ENCODE measurements at places on chromosomes 12 and 14.

GRCh38 chr12:70644861-70645260, 7.6 kb upstream of the PTPRB start:
- no peak for DNase-seq

DNA sequence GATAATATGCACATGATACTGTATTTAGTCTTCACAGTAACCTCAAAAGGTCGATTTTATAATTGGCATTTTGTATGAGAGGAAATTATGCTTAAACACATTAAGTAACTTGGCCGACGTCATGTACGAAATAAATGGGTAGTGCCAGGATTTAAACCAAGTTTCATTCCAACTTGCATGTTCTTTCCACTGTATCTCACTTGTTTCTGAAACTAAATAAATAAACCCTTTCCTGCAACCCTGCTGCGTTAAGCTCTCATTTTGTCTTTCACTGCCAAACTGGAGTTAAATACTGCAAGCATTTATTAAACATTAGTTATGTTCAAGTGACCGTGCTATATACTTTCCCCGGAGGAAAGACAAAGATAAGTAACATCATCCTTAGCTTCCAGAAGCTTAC, 293.9 kb upstream of the PRKD1 start:
- DNase-seq, result no peak

- no peak for DNase-seq
Observed at GRCh38 chr14:64369201-64369600, 19.0 kb upstream of the MTHFD1 start.

DNA sequence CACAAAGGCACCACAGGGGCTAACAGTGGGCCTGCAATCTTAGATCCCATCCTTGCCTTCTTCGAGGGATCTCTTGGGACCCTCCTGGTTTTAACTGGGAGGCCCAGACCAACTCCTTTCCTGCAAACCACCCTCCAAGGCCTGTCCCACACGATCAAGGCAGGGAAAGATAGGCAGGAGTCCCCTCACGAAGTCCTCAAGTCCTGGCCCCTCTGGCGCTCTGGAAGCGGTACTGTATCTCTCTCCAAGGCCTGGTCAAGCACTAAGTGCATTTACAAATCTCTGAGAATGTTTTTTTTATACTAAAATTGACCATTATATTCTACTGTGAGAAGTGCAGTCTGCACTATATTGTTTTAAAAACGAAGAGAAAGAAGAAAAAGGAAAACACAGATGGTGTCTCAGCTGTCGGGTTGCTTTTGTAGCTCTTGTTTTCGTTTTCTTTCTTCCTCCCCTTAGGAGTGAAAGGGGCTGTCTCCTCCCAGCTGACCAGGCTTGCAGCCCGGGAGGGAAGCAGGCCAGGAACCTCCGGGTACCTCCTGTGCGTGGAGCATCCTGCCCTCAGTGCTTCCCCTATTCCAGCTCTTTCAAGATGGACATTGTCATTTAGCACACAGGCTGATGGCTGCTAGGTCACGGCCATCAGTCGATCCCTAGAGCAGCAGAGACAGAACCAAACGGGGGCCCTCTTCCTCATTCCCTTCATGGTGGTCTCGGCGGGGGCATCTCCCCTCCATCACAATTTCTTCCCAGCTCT, 56.7 kb downstream of the FAM222A start:
- DNase-seq, result no peak

DNA sequence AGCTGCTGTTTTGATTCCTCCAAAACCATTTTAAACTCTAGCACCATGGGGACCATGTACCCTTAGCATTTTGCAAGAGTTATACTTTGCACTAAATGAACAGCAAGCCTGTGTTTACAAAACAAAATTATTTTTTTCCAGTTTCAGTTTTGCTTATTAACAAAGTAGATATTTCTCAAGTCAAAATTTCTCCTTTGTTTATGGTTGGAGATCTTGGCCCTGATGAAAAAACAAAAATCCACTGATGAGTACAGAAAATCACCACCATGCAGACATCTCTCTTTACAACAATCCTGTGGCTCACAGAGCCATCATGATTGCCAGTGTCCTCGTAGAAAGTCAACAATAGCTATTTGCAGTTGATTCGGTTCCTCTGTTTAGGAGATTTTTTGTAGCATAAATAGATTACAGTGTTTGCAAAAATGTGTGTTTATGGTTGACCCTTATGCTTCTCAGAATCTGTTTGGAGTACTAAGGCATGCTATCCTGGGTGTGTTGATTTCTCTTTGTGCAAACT, 201.1 kb upstream of the NUDT4 start:
- DNase-seq, result no peak
